ENCODE measurements at places on chromosomes 3 and 15. TPM values are rescaled to one million over a fixed set of nuclear protein-coding genes. Genes with fewer than 3 reads are reported as not detected.

The CFAP44 gene
- total RNA-seq, result 1.9 TPM

The MESP1 gene
- total RNA-seq, result under 0.01 TPM

GRCh38 chr15:48020166-48020565 lies 100.6 kb upstream of the SLC24A5 start:
- DNase-seq, result no peak

- no peak for DNase-seq
Observed at GRCh38 chr15:93583968-93584367, 495.0 kb upstream of the RGMA start.

DNA sequence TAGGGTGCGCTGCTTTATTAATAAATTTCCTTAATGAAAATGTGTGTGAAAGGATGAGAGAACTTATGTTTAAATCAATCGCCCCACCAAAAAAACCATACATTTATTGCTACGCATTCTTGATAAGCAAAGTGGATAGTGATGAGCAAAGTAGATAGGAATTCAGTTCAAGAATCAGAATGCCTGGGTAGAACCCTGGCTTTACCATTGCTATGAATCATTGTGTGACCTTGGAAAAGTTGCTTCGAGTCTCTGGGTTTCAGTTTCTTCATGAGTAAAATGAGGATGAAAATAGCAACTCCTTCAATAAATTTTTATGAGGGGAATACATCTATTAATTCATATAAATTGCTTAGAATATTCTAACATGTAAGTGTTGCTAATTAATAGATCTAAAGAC lies 2.6 kb upstream of the ALCAM start:
- no peak for DNase-seq

DNA sequence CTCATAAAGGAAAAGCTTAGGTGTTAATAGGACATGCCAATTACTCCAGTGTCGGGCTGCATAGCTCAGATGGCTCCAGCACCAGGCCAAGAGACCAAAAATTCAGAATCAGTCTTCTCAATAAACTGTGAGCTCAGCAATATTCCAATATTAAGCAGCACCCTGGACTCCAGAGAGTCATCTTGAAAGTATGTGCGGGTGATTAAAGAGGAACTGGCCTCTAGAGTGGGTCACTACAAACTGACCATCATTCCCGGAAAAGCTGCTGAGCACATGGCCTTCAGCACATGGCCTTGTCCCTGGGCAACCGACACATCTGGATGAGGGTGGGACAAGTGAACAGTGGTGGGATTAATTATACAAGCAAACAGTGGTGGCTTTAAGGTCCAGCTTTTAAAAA lies 59.0 kb downstream of the MAGI1 start:
- peak; percentile 71 for DNase-seq

DNA sequence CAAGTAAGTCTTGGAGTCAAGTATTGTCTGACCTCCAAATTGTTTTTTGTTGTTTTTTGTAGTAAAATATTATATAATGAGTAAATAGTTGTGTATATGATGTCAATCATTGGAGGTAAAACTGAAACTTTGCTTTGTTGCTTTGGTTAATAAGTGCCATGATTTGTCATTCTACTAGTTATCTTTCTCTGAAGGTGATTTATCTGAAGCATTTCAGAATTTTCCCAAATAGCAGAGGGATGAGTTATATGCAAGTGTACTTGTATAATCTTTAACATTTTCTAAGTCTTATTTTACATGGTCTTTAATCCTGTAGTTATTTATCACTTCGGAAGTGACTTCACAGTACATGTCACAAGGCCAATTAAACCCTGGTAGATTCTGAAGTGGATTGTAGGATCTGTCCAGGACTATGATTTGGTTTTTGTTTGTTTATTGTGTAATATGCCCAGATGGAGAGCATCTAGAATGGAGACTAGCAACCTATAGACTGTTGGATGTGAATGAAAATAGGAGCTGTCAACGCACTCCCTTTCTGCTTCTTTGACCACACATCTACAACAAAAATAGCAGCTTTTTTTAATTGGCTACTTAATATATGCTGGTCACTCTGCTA lies 93.1 kb upstream of the SAMMSON start:
- DNase-seq, result peak; percentile 21

GRCh38 chr3:45139372-45140140 lies 6.6 kb downstream of the CDCP1 start:
- DNase-seq, result peak; percentile 55

DNA sequence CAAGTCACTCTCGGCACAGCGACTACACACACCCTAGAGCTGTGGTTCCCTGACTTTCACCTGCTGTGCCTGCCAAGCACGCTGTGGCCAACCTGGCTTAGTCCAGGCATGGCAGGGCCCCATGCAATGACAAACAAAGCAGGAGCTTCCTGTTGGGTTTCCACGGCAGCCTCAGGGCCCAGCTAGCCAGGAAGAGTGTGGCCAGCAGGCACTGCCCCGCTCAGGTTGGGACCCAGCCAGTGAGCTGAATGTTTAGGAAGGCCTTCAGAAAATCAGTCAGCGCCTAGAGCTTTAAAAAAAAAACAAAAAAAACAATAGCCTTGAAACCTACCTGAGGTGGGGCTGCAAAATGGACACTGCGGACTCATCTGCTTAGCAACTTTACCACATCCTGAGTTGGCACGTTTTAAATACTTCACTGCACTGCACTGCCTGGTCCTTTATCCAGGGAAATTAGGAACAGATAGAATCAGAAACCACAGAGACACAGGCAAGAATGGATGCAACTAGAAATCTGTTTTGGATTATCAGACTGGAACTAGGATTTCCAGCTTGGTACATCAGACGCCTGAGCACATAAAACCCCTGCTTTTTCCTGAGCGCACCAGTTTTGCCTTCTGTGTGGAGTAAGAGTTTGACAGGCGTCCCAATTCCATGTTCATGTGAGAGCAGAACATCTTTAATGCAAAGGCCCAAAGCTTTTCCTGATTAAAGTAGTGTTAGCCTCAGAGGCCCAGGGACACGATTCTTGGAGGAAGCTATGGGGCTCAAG lies 36.2 kb upstream of the LDHAL6B start:
- DNase-seq, result peak; percentile 66

Measured in fibroblast of villous mesenchyme (primary cell).